Temporal lobe (tissue), 4 donors: ENCODE measurements at places on chromosomes 13 and 19. TPM values are rescaled to one million over a fixed set of nuclear protein-coding genes. Genes with fewer than 3 reads are reported as not detected.

Gene FBN3
- 40.6 TPM for total RNA-seq

Gene BRSK1
- total RNA-seq: 81.4 TPM

Gene PBX4
- total RNA-seq: 8.6 TPM

Gene SMIM7
- total RNA-seq: 52.1 TPM

Gene CLIP3
- total RNA-seq: 49.4 TPM
